T-helper 17 cell (primary cell): ENCODE measurements at places on chromosomes 12 and 14. TPM values are rescaled to one million over a fixed set of nuclear protein-coding genes. Genes with fewer than 3 reads are reported as not detected.

GRCh38 chr12:97131220-97131981, 224.3 kb downstream of the NEDD1 start:
- H3K27me3 ChIP-seq, result peaks cover 24% of the 10 kb centered on the region
- no peak overlapping the region for H3K4me3 ChIP-seq
- H3K27ac ChIP-seq, result no peak overlapping the region
- H3K36me3 ChIP-seq, result no peaks in the 10 kb centered on the region

GRCh38 chr12:50174971-50175715, 8.0 kb upstream of the CERS5 start:
- no peak for DNase-seq
- H3K4me1 ChIP-seq, result peaks cover 2% of the 10 kb centered on the region
- H3K27me3 ChIP-seq, result no peaks in the 10 kb centered on the region
- no peak overlapping the region for H3K27ac ChIP-seq
- no peak overlapping the region for H3K4me3 ChIP-seq

GRCh38 chr14:77469539-77469938, 11.6 kb downstream of the AHSA1 start:
- H3K4me3 ChIP-seq, result no peak overlapping the region
- no peak for DNase-seq
- no peak overlapping the region for H3K27ac ChIP-seq
- H3K27me3 ChIP-seq, result peaks cover 5% of the 10 kb centered on the region
- no peaks in the 10 kb centered on the region for H3K36me3 ChIP-seq

- H3K27me3 ChIP-seq, result no peaks in the 10 kb centered on the region
- peaks cover 2% of the 10 kb centered on the region for H3K36me3 ChIP-seq
- peaks cover 4% of the 10 kb centered on the region for H3K4me1 ChIP-seq
These were observed 26.3 kb downstream of the RXYLT1 start for GRCh38 chr12:63805704-63806672.

DNA sequence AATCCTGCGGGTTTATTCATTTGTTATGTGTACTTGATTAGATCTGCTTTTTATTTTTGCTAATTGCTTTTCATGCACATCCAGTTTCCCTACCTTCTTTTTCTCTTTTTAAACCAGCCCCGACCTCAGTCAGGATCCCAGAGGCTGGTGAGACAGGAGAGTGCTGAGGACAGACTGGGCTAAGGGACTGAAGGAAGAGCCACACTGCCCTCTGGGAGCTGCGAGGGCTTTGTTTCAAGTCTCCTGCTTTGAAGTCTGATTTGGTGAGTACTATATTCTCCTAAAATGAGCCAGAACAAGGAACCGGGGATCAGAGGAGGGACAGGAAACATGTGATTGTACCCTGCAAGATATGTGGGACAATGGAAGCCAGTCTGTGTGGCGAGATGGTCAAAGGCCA, 23.9 kb downstream of the PRICKLE1 start:
- DNase-seq, result no peak
- H3K27me3 ChIP-seq, result peaks cover 18% of the 10 kb centered on the region
- peaks cover 6% of the 10 kb centered on the region for H3K4me1 ChIP-seq
- peaks cover 2% of the 10 kb centered on the region for H3K36me3 ChIP-seq

DNA sequence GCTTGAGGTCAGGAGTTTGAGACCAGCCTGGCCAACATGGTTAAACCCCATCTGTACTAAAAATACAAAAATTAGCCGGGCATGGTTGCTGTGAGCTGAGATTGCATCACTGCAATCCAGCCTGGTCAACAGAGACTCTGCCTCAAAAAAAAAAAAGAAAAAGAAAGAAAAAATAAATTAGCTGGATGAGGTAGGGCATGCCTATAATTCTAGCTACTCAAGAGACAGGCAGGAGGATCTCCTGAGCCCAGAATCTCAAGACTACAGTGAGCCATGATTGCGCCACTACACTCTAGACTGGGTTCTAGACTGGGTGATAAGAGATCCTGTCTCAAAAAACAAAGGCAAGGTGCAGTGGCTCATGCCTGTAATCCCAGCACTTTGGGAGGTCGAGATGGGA, 16.9 kb downstream of the PPP4R3A start:
- peaks cover 49% of the 10 kb centered on the region for H3K4me1 ChIP-seq
- H3K4me3 ChIP-seq, result no peak overlapping the region
- H3K36me3 ChIP-seq, result no peaks in the 10 kb centered on the region
- no peak for DNase-seq

DNA sequence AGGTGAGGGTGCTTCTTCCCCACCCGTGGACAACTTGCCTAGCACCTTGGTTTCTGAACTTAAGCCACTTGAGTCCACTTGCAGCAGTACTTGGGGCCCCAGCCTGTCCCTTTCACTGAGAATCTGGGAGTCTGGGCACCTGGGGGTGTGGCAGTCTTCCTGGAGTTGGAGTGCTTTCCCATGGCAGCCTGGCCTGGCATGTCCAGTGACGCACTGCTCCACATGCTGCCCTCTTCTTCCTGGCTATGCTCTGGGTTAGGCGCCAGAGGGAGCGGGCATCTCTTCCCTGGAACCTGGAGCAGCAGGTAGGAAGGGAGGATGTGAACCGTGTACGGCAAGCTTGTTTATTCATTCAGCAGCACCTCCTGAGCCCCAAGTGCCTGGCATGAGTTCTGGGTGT, 76.4 kb downstream of the PAPOLA start:
- peaks cover 14% of the 10 kb centered on the region for H3K4me1 ChIP-seq
- H3K36me3 ChIP-seq, result no peaks in the 10 kb centered on the region
- no peak for DNase-seq
- no peak overlapping the region for H3K27ac ChIP-seq

DNA sequence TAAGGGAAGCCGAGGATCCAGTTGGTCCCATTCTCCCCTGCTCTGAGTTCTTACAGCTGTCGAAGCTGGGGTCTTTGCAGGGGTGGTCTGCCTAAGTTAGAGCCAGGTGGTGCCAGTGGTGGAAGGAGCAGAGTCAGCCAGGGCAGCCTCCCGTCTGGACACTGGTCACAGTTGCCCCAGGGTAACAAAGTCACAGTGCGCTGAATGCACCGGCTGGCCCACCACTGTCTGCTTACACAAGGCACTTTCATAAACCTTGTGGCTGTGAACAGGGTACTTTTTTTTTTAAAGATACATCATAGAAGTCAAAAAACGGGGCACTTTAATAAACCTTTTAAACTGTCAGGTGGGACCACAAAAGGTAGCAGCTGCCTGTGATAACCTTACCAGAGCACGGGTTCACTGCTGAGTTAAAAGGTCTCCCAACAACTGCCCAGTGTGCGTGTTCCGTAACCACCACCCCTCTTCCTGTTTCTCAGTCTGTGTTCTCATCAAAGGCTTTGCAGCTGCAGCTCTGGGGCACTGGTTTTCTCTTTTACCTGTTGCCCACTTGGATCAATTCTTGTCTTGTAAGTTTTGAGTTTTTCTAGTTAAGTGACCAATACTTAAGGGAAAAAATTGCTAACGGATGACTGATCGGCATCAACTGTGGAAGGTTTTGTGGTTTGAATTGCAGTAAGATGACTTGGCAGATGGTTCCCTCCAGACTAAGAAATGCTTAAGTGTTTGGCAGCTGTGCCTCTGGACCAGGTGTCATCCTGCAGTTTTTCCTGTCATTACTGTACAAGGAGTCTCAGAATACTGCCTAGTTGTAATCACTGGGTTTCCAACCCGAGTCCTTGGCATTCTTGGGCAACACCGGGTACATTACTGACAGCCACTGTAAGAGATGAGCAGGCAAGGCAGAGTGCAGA, 55.9 kb downstream of the DYNC1H1 start:
- peaks cover 3% of the 10 kb centered on the region for H3K36me3 ChIP-seq
- H3K4me3 ChIP-seq, result no peak overlapping the region
- H3K4me1 ChIP-seq, result peaks cover 3% of the 10 kb centered on the region
- peak overlapping the region; percentile 47 for H3K27ac ChIP-seq
- no peak for DNase-seq

DNA sequence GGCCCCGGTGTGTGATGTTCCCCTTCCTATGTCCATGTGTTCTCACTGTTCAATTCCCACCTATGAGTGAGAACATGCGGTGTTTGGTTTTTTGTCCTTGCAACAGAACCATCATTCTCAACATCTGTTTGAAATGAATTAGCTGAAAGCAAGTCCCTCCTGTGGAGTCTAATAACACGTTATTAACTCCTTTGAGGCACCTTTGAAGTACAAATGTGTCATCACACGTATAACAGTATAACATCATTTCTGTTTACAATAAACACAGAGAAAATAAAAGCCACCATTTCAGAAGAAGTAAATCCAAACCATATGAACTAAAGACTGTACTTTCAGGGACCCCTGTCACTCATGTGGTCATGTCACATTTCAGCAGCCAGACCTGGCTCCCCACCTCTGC, 198.5 kb downstream of the STXBP6 start:
- DNase-seq, result no peak
- H3K36me3 ChIP-seq, result no peaks in the 10 kb centered on the region
- H3K27ac ChIP-seq, result no peak overlapping the region
- peaks cover 51% of the 10 kb centered on the region for H3K27me3 ChIP-seq

DNA sequence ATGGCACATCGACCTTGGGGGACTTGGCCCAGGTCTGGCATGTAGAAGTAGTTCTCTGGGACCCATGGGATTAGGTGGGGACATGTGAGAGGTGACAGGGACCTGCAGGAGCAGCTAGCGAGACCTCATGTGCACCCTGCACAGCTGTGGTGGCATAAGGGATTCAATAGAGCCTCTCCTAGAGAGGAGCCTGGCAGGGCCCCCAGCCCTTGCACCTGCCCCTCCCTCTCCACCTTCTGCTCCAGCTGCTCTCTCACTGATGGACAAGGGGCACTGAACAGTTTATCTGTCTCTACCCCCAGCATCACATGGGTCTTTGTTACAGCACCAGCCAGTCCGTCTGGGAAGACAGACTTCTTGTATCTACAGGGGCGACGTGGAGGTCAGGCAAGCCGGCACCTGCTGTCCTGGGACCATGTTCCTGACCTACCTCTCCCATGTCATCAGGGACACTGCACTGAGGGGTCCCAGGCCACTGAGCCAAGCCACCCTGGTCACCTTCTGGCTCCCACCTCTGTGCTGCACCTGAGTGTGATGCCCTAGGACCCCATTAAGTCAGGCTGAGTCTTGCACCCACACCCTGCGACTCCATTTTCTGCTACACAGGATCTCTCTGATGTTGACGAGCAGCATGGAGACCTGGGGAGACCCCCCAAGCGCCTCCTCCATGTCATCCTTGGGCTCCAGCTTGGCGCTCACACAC, 32.6 kb downstream of the DDX11 start:
- H3K4me1 ChIP-seq, result peaks cover 2% of the 10 kb centered on the region
- no peak for DNase-seq
- H3K27me3 ChIP-seq, result peaks cover 6% of the 10 kb centered on the region

- no peaks in the 10 kb centered on the region for H3K36me3 ChIP-seq
- no peak overlapping the region for H3K4me3 ChIP-seq
- DNase-seq, result no peak
- peaks cover 5% of the 10 kb centered on the region for H3K4me1 ChIP-seq
- H3K27me3 ChIP-seq, result peaks cover 35% of the 10 kb centered on the region
These were observed 68.3 kb downstream of the RERG start for GRCh38 chr12:15152868-15153267.

GRCh38 chr14:34374998-34375740, 86.9 kb downstream of the SPTSSA start:
- no peak overlapping the region for H3K27ac ChIP-seq
- no peaks in the 10 kb centered on the region for H3K4me1 ChIP-seq
- DNase-seq, result no peak

- DNase-seq, result no peak
- no peak overlapping the region for H3K4me3 ChIP-seq
- peaks cover under 1% of the 10 kb centered on the region for H3K36me3 ChIP-seq
- peaks cover 5% of the 10 kb centered on the region for H3K4me1 ChIP-seq
- H3K27me3 ChIP-seq, result peaks cover 10% of the 10 kb centered on the region
These were observed 14.8 kb downstream of the MMP14 start for GRCh38 chr14:22850944-22851764.

GRCh38 chr14:97709552-97709951, 912.4 kb downstream of the VRK1 start:
- no peaks in the 10 kb centered on the region for H3K27me3 ChIP-seq
- no peaks in the 10 kb centered on the region for H3K36me3 ChIP-seq
- no peak overlapping the region for H3K4me3 ChIP-seq

DNA sequence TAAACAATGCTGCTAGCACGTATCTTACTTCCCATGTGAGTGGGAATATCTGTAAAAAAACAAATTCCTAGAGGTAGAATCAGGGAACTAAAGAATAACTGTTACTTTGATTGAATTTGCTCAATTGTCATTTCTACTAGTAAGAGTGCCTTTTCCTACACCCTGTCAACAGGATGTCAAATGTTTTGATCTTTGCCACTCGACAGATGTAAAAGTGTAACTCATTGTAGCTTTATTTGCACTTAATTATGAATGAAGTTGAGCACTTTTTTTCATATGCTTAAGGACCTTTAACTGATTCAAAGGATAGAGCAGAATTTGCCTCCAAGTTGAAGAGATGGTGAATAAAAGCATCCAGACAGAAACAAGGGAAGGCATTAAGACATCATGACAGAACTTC, 104.5 kb downstream of the PPP1R12A start:
- no peak for DNase-seq
- peaks cover 41% of the 10 kb centered on the region for H3K4me1 ChIP-seq
- no peaks in the 10 kb centered on the region for H3K27me3 ChIP-seq
- H3K27ac ChIP-seq, result no peak overlapping the region

- no peaks in the 10 kb centered on the region for H3K27me3 ChIP-seq
- DNase-seq, result no peak
- no peak overlapping the region for H3K4me3 ChIP-seq
- no peaks in the 10 kb centered on the region for H3K36me3 ChIP-seq
- H3K4me1 ChIP-seq, result no peaks in the 10 kb centered on the region
- no peak overlapping the region for H3K27ac ChIP-seq
These were observed 321.1 kb upstream of the STXBP6 start for GRCh38 chr14:25371068-25371467.

DNA sequence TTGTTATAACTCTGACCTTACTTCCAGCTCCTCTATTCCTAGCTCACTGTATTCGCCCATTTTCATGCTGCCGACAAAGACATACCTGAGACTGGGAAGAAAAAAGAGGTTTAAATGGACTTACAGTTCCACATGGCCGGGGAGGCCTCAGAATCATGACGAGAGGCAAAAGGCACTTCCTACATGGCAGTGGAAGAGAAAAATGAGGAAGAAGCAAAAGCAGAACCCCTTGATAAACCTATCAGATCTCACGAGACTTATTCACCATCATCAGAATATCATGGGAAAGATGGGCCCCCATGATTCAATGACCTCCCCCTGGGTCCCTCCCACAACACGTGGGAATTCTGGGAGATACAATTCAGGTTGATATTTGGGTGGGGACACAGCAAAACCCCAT, 14.5 kb upstream of the PHC1 start:
- no peaks in the 10 kb centered on the region for H3K36me3 ChIP-seq
- peaks cover 7% of the 10 kb centered on the region for H3K4me1 ChIP-seq
- no peak overlapping the region for H3K27ac ChIP-seq

Gene ARL6IP4
- total RNA-seq, result 131 TPM

Gene NANOG
- not detected for total RNA-seq

Gene RTN1
- 0.60 TPM for total RNA-seq

Gene LRTM2
- not detected for total RNA-seq

Gene TEAD4
- total RNA-seq, result not detected

Gene PSMA3
- total RNA-seq, result 102 TPM

Gene OTOGL
- not detected for total RNA-seq

Gene NEUROD4
- not detected for total RNA-seq
